ENCODE measurements at places on chromosomes 12 and 14.

- DNase-seq: no peak
Observed at GRCh38 chr12:49968471-49968870, 4.3 kb upstream of the AQP6 start.

DNA sequence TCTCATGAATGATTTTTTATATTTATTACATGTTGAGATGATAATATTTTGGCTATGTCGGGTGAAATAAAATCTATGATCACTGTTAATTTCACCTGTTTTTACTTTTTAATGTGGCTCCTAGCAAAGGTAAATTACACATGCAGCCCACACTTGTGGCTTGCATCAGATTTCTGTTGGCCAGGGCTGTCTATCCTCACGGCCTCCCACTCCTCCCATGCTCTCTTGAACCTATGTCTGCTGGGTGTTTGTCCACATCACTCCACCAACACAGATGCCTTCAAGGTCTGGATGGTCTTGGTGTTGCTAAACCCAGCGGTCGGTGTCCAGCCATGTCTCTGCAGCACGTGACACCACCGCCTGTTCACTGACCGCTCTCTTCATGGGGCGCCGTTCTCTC, 339.4 kb upstream of the FKBP4 start:
- no peak for DNase-seq

DNA sequence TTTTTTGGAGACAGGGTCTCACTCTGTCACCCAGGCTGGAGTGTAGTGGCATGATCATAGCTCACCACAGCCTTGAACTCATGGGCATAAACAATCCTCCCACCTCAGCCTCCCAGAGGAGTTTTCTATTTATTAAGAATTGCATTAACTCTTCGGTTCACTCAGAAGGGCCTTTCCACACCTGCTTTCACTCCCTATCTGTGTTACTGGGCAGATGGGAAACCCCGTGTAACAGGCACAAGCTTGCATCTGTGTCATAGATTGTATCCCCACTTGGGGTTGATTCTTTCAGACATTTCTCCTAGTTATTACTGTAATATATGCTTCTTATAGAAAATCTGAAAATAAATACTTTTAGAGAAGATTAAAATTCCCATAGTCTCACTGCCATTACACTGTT, 38.7 kb downstream of the STX2 start:
- no peak for DNase-seq

GRCh38 chr14:46964378-46964777, 312.8 kb upstream of the RPL10L start:
- DNase-seq: no peak

DNA sequence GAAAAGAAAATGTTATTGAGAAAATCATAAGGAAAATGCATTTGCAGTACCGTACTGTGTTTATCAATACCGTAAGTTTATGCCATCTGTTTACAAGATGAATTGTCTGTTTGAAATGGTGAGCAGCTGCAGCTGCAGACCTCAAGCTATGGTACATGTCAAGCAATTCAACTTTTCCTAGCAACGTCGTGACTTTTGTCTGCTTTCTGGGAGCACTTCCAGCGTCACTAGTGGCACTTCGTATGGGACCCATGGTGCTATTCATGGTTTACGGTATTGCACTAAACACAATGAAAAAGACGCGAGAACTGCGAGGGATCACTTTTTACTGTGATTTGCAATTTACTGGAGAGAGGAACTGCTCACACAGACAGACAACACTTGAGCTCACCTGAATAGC, 160.8 kb downstream of the UNC79 start:
- no peak for DNase-seq

DNA sequence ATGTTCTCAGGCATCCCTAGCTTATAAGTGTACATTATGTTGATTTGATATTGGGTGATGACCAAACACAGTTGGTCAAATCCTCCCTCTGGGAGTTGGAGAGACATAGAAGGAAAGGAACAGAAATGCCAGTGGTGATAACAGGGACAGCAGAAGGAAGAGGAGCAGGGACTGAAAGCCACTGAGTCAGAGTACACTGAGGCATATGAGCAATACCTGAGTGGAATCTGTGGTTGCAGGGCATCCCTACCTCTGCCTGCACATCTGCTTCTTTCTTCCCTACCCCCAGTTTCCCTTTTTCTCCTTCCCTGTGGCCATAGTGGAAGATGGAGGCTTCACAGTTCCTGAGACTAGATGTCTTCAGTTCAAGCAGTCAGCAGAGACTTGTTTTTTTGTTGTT, 44.9 kb downstream of the BICD1 start:
- no peak for DNase-seq

DNA sequence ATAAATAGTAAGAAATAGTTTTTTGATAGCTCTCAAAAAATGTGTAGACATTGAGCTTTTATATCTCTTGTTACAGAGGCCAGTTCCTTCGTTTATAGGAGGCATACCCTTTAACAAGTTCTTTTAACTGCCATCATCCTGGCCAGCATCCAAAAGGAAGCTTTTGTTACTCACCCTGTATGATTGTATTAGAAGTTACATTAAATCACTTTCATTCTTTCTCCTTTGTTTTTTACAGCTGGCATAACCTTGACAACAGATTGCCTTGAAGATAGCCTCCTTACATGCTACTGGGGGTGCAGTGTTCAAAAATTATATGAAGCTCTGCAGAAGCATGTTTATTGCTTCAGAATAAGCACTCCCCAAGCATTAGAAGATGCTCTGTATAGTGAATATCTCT, 20.1 kb downstream of the CGRRF1 start:
- DNase-seq: no peak

DNA sequence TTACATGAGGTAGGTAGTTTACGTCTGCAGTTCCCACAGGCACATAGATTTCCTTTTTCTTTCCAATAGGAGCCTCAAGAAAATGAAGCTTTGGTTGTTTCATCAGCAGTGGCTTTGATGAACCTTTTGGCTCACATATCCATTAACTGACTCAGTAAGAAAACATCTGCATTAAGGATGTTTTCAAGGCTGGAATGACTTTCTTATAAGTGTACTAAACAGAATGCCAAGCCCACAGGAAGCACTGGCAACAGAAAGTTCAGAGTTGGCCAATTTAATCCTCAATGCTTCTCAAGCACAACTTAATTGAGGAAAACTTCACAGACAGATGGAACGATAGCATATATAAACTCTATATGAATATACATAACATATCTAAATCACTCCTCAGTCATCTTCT, 63.5 kb downstream of the ST8SIA1 start:
- no peak for DNase-seq

DNA sequence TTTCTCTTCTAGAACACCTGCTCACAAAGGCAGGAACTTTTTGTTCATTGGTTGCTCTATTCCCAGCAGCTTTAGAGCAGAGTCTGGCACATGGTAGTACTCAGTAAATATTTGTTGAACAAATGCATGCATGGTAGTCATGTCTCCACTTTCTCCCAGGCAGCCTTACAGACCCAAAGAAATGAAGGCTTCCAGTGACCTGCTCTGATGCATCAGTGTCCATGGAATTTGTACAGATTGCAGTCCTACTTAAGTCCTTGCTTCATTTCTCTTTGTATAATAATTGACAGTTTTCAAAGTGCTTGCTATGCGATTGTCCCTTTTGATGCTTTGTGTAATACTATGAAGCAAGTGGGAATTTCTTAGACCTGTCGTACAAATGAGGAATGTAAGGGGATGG, 119.6 kb downstream of the DERA start:
- no peak for DNase-seq

DNA sequence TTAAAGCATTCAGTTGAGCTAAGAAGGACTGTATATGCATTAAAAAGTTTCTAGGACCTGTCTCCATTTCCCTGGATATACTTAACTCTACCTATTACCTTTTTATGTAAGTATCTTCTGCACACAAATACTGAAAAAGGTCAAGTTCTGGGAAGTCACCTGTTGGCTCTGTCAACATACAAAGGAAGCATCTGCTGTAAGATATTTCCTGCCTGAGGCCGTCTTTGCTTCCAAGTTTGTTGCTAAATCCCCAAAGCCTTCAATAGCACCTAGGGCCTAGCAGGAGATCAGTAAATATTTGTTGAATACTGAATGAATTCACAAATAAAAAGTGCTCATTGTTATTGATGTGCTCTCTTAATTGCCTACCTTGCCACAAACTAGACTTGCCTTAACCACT, 188.4 kb downstream of the DUSP6 start:
- no peak for DNase-seq

DNA sequence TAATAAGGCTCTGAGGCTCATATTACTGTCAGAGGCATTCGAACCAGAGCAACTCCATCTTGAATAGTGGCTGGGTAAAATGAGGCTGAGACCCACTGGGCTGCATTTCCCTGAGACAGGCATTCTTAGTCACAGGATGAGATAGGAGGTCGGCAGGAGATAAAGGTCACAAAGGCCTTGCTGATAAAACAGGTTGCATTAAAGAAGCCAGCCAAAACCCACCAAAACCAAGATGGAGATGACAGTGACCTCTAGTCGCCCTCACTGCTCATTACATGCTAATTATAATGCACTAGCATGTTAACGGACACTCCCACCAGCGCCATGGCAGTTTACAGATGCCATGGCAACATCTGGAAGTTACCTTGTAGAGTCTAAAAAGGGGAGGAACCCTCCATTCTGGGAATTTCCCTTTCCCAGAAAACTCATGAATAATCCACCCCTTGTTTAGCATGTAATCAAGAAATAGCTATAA, 18.1 kb upstream of the PRICKLE1 start:
- DNase-seq: no peak

GRCh38 chr12:99529966-99530365, 117.6 kb upstream of the GARIN6 start:
- DNase-seq: no peak

GRCh38 chr14:61120576-61120975, 139.5 kb downstream of the SLC38A6 start:
- no peak for DNase-seq

GRCh38 chr12:69739287-69740191, 879 bp downstream of the RAB3IP start:
- DNase-seq: peak; percentile 48

DNA sequence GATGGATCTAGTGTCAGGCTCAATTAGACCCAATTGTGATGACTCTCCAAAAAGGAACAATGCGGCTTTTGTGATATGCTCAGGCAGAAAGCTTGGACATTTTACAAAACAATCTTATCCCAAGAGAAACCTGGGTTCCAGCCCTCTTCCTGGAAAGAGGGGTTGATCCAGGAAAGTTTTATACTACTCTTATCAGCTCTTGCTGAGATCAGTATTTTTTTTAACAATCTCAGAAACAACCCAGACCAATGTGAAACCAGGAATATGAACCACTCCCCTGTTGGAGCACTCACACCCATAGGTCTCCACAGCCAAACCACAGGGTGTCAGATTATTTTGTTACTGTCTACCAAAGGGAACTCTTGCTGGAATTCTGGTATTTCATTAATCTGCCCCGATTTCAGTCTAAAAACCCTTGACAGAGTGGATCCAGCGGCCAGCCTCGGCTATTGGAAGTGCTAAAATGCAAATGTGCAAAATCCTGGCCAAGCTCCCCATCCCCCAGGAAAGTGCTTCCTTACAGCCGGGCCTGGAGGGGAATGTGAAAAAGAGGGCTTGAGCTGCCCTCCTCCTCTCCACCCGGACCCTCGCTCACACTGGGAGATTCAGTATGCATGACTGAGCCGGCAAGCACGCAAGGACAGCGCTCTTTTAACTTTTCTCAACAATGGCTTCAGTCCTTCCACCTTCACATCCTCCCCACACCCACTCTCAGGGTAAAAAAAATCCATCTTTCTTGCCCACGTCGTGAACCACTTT, 4.0 kb downstream of the FBXL14 start:
- DNase-seq: no peak

DNA sequence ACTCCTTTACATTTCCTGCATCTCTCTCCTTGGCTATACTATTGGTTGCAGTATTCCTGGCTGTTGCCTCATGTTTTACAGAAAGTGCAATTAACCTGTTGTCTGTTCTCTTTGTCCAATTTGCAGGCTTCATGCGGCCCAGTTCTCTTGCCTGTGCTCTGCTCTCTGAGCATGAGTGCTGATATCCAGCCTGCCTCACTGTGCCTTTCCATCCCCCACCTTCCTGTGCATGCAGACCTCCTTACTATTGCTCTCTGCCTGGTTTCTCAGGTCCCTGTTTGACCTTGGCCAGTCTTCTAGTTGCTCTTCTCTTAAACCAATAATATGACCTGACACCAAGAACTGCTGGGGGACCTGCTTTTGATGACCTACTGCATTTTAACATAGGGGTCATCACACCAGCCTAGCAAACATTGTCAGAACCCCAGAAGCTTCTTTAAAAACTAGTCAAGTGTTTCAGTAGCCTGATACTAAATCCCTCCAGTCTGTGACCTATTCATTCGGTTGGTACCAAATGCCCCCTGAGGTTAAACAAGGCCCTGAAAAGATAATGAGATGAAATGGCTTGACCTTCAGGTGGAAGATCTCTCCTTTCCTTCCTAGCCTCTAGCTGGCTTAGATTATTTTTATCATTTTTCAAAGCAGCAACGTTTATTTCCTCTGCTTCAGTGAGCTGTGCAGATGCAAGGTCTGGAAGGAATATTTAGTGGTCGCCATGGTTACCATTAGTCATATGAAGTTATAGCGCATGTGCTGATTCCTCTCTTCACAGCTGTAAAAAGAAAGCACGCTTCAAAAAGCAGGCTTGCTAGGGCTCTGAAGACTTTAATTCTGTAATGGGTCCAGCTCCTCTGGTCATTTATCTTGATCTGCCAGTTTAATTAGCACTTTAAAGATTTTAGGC, 216.5 kb downstream of the PHLDA1 start:
- peak; percentile 47 for DNase-seq
